ENCODE measurements at places on chromosomes 16 and 17.

GRCh38 chr16:19840524-19841110 is 44.0 kb downstream of the GPRC5B start:
- no peak for DNase-seq

DNA sequence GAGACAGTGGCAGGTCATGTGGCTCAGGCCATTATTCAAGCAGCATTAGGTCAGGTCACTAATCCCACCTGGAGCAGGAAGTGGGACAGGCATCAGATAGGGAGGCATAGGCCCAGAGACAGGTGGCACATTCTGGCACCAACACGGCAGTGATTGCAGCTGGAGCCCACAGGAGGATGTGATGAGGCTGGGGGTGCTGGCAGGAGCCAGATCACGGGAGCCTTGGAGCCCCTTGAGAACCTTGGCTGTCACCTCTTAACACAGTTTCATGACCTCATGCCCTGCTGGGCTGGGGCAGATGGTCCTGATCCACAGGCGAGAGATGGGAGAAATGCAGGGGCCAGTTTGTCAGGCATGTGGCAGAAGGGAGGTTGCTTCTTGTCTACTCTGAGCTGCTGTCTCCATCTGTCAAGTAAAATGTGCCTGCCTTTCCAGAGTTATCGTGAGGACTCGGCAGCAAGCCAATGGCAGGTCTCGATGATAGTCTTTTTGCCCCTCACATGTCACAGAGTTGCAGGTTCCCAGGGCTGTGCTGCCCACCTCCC is 109.6 kb downstream of the CLEC16A start:
- DNase-seq, result no peak

DNA sequence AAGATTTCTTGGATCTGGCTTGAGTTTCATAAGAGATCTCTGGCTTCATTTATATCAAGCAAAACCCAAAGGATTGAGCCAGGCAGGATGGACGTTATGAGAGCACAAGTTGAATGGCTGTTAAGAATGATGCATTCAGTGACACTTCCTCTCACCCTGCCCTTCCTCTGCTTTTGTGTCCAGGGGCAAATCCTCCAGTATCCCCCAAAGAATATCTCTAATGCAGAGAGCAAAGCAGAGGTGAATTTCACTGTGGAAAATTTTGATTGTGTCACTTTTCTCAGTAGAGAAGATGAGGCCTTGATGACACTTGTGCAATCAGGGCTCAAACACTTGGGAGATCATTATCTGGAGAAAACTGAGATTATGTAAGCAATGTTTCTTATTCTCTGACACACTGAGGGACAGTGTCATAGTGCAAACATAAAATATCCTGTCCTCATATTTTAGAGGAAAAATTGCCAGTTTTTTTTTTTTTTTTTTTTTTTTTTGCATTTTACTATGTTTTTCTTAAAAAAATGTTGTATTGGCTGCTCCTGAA is 25.3 kb downstream of the MARCHF10 start:
- DNase-seq, result no peak

GRCh38 chr16:55452996-55453395 is 26.0 kb upstream of the MMP2 start:
- DNase-seq, result no peak

- no peak for DNase-seq
These were observed 47.1 kb downstream of the BCL7C start for GRCh38 chr16:30846649-30847402.

GRCh38 chr17:31568121-31568520 is 176.6 kb downstream of the RAB11FIP4 start:
- no peak for DNase-seq

GRCh38 chr17:2932946-2933345 is 130.5 kb downstream of the OR1D5 start:
- no peak for DNase-seq

DNA sequence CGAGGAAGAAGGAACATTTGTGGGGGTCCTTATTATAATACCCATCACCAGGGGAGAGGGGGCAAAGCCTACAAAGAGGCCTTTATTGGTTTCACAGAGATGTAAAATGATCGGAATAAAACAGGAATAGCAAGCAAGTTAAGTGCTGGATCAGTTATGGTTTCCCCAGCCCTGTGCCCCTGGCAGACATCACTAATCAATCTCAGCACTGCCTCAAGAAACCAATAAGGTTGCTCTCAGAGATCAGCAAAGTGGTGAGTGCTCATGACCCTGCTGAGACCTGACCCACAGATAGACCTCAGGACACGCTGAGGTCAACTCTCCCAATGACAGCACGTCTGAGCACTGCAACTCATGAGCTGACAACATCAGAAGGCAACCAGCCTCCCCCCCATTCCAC is 66.3 kb downstream of the ZNF423 start:
- DNase-seq, result no peak

DNA sequence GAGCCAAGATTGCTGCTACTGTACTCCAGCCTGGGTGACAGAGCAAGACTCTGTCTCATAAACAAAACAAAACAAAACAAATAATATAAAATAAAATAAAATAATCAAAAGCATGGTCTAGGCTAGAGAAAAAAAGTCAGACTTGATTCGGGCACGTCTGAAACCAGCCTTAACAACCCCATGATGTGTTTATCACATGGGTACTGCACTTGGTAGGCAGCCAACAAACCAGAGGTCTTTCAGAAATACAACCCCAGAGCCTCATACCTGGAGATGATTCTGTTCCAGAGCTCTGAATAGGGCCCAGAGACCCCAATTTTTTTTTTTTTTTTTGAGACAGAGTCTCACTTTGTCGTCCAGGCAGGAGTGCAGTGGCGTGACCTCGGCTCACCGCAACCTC is 9.6 kb upstream of the HAPSTR1 start:
- DNase-seq, result peak; percentile 25

GRCh38 chr17:5380491-5381135 is 38.8 kb downstream of the NUP88 start:
- DNase-seq, result no peak

- DNase-seq, result peak; percentile 24
These were observed 1.9 kb downstream of the DCAF7 start for GRCh38 chr17:63552211-63552610.

- no peak for DNase-seq
These were observed 33.4 kb downstream of the ZZEF1 start for GRCh38 chr17:4109449-4109848.

DNA sequence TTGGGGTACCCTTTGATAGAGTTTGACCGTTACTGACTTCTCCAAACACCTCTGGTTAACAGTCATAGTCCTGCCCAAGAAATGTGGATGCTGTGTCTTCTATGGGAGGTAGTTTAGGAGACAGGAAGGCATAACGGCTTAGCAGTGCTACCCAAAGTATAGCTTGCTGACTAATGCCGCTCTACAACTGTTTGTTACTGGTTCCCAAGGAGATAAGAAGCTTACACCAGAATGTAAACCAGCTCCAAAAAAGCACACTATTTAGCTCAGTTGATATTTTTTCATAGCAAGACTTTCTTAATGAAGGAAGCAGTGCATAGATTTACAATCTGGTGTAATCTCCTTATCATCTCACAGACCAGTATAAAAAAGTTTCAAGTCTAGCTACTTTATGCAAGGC is 95.7 kb downstream of the HS3ST3B1 start:
- DNase-seq, result peak; percentile 10

DNA sequence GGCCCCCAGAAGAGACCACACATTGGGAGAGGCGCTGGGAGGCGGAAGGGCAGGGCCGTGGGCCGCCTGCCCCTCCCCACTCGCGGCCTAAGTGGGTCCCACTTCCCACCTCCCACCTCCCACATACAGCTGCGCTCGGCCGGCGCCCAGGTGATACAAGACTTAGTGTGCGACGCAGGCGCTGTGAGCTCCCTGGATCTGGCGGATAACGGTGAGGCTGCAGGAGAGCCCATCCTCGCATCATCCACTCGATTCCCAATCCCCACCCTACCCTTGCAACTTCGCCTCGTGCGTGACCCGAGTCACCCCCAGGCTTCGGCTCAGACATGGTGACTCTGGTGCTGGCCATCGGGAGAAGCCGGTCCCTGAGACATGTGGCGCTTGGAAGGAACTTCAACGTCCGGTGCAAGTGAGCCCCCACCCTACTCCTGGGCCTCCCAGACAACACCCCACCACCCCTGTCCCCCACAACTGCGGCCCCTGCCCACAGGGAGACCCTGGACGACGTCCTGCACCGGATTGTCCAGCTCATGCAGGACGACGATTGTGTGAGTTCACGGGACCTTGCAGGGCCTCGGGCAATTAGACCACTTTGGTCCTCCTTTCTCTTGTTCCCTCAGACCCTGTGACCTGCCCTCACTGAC is 3.9 kb downstream of the CARMIL2 start:
- DNase-seq, result no peak

DNA sequence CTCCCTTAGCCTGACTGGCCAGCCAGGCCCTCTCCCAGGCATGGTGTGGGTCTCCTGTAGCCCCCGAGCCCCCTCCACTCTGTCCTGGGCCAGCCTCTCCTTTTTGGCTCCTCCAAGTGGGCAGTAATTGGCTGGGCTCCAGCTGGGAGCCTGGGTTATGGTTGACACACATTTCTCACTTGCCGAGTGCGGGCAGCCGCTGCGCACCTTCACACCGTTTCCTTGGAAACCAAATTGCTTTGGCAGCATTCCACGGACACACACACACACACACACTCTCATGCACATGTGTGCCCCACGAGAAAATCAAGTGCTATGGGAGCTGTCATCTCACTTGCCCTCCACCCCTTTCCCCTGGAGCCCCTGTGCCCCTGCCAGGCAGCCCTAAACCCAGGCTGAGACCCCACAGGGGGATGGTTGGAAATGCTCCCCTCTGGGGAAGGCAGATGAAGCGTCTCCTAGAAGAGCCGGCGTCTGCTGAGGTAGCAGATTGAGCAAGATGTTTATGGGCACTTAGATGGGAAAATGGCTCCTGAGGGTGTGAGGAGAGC is 402.7 kb upstream of the TNRC6C start:
- peak; percentile 57 for DNase-seq

DNA sequence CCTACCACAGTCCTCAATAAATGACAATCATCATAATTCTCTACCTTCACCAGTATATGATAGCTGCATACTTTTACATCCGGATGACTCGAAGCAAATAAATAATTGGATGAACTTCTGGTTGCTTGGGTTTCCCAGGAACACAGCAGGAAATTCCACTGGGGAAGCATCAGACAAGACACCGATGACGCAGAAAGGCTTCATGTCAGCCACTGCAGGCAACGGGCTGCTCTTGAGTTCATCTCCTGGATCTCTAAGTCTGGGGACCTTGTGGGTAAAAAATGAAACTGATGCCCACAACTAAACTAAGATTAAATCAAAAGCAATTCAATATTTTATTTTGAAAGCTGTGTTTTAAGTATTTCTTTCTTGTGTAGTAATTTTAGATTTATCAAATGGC is 472.1 kb upstream of the C16orf82 start:
- DNase-seq, result no peak

DNA sequence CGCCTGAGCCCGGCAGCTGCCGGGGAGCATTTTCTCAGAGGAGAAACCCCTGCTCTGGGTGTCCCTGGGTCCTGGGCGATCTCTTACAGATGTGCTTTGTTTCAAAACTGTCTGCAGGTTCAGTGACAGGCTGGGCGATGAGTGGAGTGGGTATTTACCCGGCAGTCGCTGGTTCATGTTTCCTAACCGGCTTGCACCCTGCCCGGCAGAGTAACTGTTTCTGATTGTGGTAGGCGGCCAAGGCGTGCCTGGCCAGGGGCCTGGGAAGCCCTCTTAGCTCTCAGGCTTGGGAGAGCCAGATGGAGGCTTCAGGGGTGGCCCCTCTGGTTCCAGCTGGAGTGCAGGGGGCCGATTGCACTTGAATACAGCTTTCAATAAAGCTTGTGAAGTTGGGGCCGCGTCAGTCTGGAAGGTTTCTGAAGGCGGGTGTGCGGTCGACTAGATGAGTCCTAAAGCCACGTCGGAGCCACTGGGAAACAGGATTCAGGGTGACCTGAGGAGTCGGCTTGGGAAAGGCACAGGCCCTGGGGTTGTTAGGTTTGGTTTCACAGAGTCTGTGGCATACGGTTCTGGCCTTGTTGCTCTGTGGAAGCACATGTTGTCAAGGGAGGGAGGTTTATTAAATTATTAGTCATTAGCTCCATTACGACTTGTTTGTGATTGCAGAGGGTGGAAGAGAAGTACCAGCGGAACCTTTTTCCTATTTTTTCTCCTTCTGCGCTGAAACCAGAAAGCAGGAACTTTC is 1.4 kb downstream of the BAIAP2 start:
- DNase-seq, result peak; percentile 51

GRCh38 chr17:2344528-2344927 is 7.2 kb downstream of the SGSM2 start:
- DNase-seq, result no peak

DNA sequence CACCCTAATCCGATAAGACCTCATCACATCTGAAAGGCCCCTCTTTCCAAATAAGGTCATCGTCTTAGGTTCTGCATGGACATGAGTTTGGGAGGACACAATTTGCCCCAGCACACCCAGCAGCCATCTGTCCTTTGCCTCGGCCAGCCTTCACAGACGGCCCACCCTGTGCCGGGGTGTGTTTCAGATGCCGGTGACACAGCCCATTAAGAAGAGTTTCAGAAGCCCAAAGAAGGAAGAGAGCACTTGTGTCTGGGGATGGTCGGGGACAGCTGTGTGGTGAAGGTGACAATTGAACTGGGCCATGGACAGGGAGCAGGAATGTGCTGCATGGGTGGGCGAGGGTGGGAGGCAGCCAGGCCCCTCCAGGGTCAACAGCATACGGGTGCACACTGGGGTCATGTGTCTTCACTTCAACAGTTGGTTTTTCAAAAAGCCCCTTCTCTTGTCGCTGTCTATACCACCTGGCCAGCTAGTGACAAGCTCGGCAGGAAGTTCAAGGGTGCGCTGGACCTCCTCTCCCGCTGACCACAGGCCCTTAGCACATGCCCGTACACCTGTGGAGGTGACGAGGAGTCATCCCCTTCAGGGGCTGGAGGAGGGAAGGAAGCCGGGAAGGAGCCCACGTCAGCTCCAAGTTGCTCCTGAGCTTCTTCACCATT is 183.1 kb downstream of the C16orf95 start:
- DNase-seq, result no peak

DNA sequence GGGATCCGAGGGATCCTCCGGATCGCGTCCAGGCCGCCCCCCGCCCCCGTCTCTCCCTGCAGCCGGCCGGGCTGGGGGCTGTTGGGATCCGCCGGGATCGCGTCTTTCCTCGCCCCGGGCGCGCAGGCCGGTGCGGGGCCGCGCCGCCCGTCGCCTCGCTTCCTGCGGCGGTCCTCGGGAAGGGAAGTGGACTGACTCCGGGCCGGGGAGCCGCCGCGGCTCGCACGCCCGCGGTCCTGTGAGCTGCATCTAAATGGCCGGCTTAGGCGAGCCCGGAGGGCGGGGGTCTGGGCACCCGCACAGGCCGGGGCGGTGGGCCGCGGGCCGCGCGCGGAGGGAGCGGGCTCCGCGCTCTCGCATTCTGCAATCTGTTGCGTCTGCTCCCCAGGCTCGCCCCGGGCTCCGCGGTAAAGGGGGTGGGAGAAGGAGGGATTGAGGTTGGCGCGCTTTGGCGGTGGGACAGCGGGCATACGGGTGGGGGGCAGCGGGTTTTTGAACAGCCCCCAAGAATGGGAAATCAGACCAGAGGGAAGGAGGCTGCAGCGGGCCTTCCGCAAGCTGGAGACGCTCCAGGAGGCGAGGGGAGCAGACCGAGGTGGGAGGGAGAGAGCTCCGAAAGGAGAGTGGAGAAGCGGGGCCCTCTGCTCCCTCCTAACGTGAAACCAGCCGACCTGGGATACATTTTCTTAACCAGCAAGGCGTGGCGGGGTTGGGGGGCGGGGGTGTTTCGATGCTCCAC is 2.2 kb downstream of the TMEM132E start:
- no peak for DNase-seq

Data from amniotic epithelial cell (primary cell).